ENCODE measurements at places on chromosomes 13 and 19. TPM values are rescaled to one million over a fixed set of nuclear protein-coding genes. Genes with fewer than 3 reads are reported as not detected.

DNA sequence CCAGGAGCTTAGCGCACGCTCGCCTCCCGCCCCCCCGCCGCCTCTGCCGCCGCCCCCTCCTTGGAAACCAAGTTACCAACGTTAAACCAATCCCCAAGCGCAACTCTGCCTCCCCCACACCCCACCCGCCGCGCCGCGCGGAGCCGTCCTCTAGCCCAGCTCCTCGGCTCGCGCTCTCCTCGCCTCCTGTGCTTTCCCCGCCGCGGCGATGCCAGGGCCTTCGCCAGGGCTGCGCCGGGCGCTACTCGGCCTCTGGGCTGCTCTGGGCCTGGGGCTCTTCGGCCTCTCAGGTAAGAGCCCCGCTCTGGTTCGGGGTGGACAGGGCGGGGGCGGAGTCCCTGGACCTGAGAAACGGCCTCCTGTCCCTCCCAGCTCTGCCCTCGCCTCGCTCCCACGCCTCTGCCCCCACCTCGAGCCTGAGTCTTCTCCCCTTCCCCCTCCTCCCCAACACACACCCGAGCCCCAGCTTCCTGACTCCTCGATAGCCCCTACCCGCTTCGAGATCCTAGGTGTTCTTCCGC, at the start of gene ICAM5:
ICAM5 (plus strand) TSS at position 117 of the 521 bp plus-strand sequence; CDS start at position 209, 92 bp downstream.
- DNase-seq, result no peak
- peaks cover 61% of the 10 kb centered on the region for H3K27me3 ChIP-seq
- peak within 1 kb of the TSS; percentile 36 for H3K4me3 ChIP-seq
- peaks cover 32% of the 10 kb centered on the region for H3K4me1 ChIP-seq
- H3K27ac ChIP-seq, result no peak within 1 kb of the TSS
- H3K36me3 ChIP-seq, result no peaks in the 10 kb centered on the region

- peaks cover 6% of the 10 kb centered on the region for H3K4me1 ChIP-seq
- H3K27me3 ChIP-seq, result peaks cover 10% of the 10 kb centered on the region
- no peak overlapping the region for H3K27ac ChIP-seq
- no peak overlapping the region for H3K4me3 ChIP-seq
- no peak for DNase-seq
- no peaks in the 10 kb centered on the region for H3K36me3 ChIP-seq
Observed at GRCh38 chr13:102726430-102726829, 31.6 kb upstream of the METTL21C start.

Gene ICAM1
- 11.0 TPM for total RNA-seq

- no peak for DNase-seq
- H3K4me3 ChIP-seq, result no peak overlapping the region
- peaks cover 30% of the 10 kb centered on the region for H3K4me1 ChIP-seq
Observed at GRCh38 chr13:41609828-41610227, 152.5 kb downstream of the RGCC start.

GRCh38 chr13:66128201-66128600, 1101.9 kb downstream of the PCDH9 start:
- H3K36me3 ChIP-seq, result no peaks in the 10 kb centered on the region
- H3K4me3 ChIP-seq, result no peak overlapping the region

Data from astrocyte (in vitro differentiated cells and primary cell).